ENCODE measurements at places on chromosomes 16 and 17. TPM values are rescaled to one million over a fixed set of nuclear protein-coding genes. Genes with fewer than 3 reads are reported as not detected.
A peak's percentile ranks its signal among the peaks of the same experiment; 100 is the strongest.

DNA sequence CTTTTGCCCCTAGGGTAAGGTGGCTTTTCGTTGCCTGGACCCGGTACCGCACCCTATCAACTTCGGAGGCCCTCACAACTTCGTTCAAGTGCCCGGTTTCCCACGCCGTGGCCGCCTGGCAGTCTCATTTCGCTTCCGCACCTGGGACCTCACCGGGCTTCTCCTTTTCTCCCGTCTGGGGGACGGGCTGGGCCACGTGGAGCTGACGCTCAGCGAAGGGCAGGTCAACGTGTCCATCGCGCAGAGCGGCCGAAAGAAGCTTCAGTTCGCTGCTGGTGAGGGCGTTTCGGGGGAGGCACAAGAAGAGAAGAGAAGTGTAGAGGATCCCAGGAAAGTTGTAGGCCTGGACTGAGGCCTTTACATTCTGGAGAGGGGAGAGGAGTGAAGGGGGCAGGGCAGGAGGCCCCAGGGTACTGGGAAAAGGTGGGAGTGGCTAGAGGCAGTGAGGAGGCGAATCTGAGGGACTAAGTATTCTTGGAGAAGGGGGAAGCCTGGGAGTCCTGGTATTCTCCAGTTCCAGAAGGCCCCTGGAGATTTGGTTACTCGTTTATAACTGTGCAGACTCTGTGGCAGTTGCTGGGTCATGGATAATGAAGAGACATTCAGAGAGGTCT lies 5.5 kb downstream of the CNTNAP1 start:
- H3K27me3 ChIP-seq = no peaks in the 10 kb centered on the region
- no peak overlapping the region for H3K4me3 ChIP-seq
- H3K4me1 ChIP-seq = no peaks in the 10 kb centered on the region
- peaks cover 10% of the 10 kb centered on the region for H3K36me3 ChIP-seq
- DNase-seq = no peak
- no peak overlapping the region for H3K27ac ChIP-seq

DNA sequence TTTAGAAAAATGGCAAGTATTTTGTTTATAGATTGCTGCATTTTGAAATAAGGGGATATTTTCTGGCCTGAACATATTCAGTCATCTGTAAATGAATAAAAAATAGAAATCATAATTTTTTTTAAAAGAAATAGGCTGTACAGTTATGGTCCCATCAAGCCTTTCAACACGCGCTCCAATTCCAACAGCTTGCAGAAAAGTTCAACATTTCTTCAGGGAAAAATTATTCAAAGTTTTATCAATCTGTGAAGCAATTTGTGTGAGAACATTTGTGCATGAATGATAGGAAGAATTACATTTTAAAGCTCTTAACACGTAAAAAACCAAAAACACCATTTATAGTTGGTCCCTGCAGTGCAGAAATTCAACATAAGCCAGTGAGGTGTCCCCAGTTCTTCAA lies 50.7 kb upstream of the SLC25A19 start:
- H3K4me1 ChIP-seq = peaks cover 45% of the 10 kb centered on the region
- H3K36me3 ChIP-seq = no peaks in the 10 kb centered on the region
- no peak overlapping the region for H3K4me3 ChIP-seq
- no peak overlapping the region for H3K27ac ChIP-seq
- no peak for DNase-seq

PSMD7 gene
- 62.9 TPM for total RNA-seq

GRCh38 chr17:45170280-45170930 lies 8.7 kb downstream of the HEXIM2 start:
- no peaks in the 10 kb centered on the region for H3K36me3 ChIP-seq
- H3K27me3 ChIP-seq = no peaks in the 10 kb centered on the region
- DNase-seq = no peak
- no peak overlapping the region for H3K4me3 ChIP-seq

DNA sequence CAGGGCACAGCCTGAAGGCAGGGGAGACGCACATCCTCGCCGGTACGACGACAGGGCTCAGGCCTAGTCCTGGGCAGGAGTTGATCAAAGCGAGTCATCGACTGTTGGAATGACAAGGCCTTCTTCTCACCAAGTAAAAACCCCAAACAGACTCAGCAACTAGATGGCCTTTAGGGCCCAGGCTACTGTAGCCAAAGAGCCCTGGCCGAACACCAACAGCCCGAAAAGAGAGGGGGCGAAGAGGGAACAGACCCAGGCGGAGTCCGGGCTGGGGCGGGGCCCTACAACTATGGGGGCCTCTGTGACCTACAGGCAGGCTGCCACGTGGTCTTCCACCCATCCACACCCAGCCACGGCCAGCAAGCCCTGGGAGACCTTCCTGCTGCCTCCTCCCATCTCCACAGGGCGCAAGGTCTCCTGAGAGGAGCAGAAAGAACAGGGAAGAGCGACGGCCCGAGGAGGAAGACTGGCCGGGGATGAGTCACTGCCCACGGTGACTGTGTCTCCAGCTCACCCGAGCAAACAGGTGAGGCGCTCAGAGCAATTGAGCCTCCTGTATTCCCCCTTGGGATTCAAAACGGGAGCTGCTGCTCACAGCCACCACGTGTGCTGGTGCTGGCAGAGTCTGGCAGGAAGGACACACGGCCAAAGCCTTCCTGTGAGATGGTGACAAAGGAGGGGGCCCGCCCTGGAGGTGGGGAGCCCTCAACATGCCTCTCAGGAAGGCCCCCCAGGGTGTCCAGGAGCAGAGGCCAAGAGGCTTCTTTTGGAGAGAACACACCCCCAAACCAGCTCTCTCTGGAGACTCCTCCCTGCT lies 17.7 kb downstream of the SLC16A3 start:
- H3K4me3 ChIP-seq = no peak overlapping the region
- H3K36me3 ChIP-seq = peaks cover 83% of the 10 kb centered on the region
- no peaks in the 10 kb centered on the region for H3K27me3 ChIP-seq
- peak overlapping the region; percentile 90 for H3K27ac ChIP-seq
- H3K4me1 ChIP-seq = peaks cover 82% of the 10 kb centered on the region
- DNase-seq = no peak

SEPTIN1 gene
- total RNA-seq = 5.8 TPM

- H3K4me3 ChIP-seq = no peak overlapping the region
- no peaks in the 10 kb centered on the region for H3K36me3 ChIP-seq
- peaks cover 37% of the 10 kb centered on the region for H3K4me1 ChIP-seq
These were observed 32.9 kb upstream of the USP22 start for GRCh38 chr17:21075739-21076085.

DNA sequence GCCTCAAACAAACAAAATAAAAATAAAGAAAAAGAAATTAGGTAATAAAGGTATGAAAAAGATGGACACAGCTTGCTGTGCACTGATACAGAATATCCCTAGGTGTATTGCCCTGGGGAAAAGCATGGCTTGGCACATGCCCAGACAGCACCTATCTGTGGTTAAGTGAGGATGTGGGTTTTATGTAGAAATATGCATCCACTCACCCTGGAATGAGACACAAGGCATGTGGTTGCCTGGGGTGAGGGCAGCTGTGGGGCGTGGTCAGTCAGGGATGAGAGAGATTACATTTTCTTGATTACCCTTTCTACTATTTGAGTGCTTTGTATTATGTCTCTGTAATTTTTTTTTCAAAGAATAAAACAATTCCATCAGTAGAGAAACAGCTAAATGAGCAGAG lies 6.9 kb downstream of the PLLP start:
- H3K27me3 ChIP-seq = no peaks in the 10 kb centered on the region
- H3K27ac ChIP-seq = no peak overlapping the region
- H3K36me3 ChIP-seq = no peaks in the 10 kb centered on the region
- DNase-seq = peak; percentile 34
- no peaks in the 10 kb centered on the region for H3K4me1 ChIP-seq

TBC1D3H gene
- total RNA-seq = not detected

DNA sequence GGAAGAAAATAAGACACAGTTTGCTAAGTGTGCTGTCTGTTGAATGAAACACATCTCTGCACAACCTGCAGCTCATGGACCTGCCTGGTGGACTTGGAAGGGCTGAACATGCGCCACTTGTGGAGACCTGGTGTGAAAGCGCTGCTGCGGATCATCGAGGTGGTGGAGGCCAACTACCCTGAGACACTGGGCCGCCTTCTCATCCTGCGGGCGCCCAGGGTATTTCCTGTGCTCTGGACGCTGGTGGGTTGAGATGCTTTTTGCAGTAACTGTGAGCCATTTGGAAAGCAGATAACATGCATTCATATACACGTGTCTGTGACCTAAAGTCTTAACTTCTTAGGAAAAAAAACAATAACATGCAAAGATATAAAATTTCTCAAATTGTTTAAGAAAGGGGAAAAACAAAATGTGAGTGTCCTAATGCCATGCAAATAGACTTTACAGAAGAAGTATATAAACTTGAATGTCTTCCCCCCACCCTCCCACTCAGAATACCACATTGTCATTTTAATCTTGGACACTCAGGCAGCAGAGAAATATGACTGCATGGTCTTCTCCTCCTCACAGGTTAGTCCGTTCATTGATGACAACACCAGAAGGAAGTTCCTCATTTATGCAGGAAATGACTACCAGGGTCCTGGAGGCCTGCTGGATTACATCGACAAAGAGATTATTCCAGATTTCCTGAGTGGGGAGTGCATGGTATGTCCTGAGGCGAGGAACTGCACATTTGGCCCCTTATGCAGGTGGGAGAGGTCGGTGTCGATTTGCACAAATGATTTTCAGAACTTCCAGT lies 65.6 kb downstream of the SEC14L1 start:
- no peak for DNase-seq
- H3K27ac ChIP-seq = no peak overlapping the region

DNA sequence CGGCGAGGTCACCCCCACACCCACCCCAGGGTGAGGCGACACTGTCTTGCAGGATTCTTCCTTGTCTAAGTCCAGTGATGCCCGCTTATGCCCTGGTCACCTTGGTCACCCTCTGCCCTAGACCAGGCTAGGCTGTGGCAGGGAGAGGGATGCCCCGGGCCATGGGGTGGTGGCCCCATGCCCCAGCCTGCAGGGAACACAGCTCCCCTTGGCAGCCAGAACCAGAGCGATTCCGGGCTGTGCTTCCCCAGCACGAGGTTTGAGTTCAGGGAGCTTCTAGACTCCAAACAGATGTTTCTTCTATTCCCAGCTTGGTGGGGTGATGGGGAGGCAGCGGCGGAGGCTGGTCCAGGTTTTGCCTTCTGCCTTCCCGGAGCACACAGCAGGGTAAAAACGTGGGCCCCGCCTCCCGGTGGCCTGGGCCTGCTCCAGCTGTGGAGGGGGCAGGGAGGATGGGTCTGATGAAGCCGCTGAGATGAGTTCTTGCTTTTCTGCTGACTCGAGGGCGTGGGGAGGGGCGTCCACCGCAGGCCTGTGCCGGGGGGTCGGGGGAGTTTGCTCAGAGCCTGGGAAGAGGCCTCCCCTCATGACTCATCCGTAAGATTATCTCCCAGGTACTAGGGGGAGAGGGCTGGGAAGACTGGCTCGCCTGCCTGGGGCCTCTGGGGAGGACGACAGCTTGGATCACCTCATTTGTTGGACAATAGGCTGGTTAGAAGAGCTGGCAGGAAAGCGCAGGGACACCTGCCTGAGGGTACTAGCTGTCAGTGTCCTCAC lies 15.4 kb downstream of the SMTNL2 start:
- H3K4me1 ChIP-seq = no peaks in the 10 kb centered on the region
- H3K36me3 ChIP-seq = no peaks in the 10 kb centered on the region
- H3K27ac ChIP-seq = peak overlapping the region; percentile 68
- no peaks in the 10 kb centered on the region for H3K27me3 ChIP-seq

MRPS7 gene
- 43.9 TPM for total RNA-seq

- DNase-seq = no peak
- H3K4me1 ChIP-seq = peaks cover 45% of the 10 kb centered on the region
- H3K27ac ChIP-seq = no peak overlapping the region
These were observed 86.4 kb upstream of the LGALS9 start for GRCh38 chr17:27544350-27545131.
